Bladder microvascular endothelial cell (primary cell): ENCODE measurements at places on chromosomes 2 and 18. TPM values are rescaled to one million over a fixed set of nuclear protein-coding genes. Genes with fewer than 3 reads are reported as not detected.

The ST6GAL2 gene
- total RNA-seq, result 0.25 TPM in 1 of 2 replicates, not detected in the other

The IL36RN gene
- not detected in 2 replicates for total RNA-seq

The ACADL gene
- not detected in 2 replicates for total RNA-seq

The ABCB11 gene
- under 0.01 TPM in 2 replicates for total RNA-seq

The COLEC11 gene
- 0.16 and 0.57 TPM in 2 replicates for total RNA-seq

The ABHD1 gene
- 0.06 TPM in 1 of 2 replicates, not detected in the other for total RNA-seq

The GPBAR1 gene
- 0.06 and 0.16 TPM in 2 replicates for total RNA-seq

The HOXD8 gene
- total RNA-seq, result 12.6 and 13.1 TPM in 2 replicates

The DSEL gene
- 2.6 and 11.9 TPM in 2 replicates for total RNA-seq

The C2orf15 gene
- under 0.01 TPM in 1 of 2 replicates, not detected in the other for total RNA-seq

The FAP gene
- 9.7 and 12.1 TPM in 2 replicates for total RNA-seq
